ENCODE measurements at places on chromosomes 16 and 17.

DNA sequence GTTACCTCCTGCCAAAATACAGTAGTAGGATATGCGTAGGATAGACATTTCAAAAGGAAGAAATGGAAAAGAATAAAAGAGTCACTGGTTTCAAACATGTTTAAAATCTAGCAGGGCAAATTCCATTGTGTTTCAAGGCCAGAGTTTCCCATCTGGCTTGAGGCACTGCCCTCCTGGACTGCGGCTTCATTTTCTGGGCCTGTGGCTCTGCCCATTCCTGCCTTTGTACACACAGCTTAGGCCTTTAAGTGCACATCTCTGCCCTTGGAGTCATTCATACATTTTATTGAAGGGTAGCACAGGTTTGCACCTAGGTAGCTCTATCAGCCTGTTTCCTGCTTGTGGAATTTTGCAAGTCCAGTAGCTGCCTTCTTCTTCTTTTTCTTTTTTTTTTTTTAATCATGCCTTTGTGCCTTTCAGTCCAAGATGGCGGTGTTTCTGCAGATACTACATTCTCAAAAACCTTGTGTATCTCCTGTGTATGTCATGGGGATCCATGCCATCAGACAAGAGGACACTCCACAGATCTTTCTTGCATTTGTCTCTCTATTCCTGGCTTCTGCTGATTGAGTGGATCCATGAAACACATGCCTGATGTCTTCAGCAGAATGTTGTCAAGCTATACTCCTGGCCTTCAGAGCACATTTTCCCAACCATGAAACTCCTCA lies 282.9 kb downstream of the BCAS3 start:
- no peak for DNase-seq

GRCh38 chr17:38731526-38732294 lies 1.6 kb downstream of the CISD3 start:
- no peak for DNase-seq

GRCh38 chr16:21101631-21102420 lies 48.8 kb downstream of the DNAH3 start:
- peak; percentile 3 for DNase-seq

- no peak for DNase-seq
These were observed 2066.7 kb downstream of the TP53TG3F start for GRCh38 chr16:35525979-35526590.

- DNase-seq = no peak
These were observed 184.4 kb downstream of the MAF start for GRCh38 chr16:79415983-79416640.

DNA sequence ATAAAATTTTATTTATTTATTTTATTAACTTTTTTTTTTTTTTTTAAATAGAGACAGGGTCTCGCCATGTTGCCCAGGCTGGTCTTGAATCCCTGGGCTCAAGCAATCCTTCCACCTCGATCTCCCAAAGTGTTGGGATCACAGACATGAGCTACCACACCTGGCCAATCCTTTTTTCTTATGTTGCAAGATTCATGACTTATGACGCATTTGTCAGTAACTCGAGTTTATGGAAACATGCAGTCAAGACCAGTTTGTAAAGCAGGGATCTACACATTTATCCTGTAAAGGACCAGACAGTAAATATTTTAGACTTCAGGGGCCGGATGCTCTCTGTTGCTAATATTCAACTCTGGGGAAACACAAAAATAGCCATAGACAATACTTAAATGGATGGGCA lies 9.4 kb upstream of the MAP2K6 start:
- no peak for DNase-seq

- no peak for DNase-seq
These were observed 186.0 kb upstream of the ZNF469 start for GRCh38 chr16:88196471-88197400.

- DNase-seq = no peak
These were observed 170.4 kb downstream of the ZFHX3 start for GRCh38 chr16:72877374-72878028.

DNA sequence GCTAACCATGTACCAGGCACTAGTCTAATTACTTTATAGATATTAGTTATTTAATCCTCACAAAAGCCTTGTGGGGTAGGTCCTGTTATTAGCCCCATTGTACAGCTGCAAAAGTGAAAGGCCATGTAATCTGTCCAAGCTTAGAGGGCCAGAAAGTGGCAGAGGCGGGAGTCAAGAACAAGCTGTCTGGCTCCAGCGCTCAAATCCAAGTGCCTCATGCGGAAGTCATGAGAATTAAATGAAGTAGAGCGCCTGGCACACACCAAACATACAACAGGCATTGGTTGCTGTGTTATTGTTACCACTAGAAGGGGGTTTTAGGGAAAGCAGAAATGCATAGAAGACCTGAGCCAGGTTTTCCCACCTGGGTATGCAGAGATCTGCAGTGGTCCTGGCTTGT lies 1.2 kb downstream of the AQP8 start:
- DNase-seq = no peak

DNA sequence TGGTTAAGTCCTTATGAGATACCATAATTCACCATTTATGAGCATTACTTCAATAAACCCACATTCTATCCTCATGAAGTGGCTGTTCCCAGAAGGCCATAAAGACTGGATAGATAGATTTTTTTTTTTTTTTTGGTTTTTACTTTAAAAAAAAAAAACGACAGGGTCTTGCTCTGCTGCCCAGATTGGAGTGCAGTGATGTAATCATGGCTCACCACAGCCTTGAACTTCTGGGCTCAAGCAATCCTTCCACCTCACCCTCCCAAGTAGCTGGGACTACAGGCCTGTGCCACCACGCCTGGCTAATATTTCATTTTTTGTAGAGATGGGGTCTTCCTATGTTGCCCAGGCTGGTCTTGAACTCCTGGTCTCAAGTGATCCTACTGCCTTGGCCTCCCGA lies 102.3 kb downstream of the XYLT1 start:
- no peak for DNase-seq

DNA sequence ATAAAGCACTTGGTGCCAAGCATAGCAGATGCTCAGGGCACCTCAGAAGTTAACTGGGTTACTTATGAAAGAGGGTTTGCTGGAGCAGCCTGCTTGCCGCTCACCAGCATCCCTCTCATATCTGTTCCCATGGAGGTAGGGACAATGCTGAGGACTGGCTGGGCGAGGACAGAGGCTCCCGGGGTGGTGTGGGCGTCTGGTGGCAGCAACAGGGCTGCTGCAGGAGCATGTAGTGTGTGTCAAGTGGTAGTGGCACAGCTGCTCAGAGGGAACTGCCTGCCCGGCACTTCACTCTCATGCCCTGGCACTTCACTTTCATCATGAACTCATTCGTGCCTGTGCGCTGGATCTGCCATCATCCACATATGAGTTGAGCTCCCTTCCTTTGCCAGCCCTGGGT lies 26.9 kb upstream of the ZNHIT3 start:
- no peak for DNase-seq

GRCh38 chr17:78589031-78589675 lies 12.0 kb upstream of the DNAH17 start:
- DNase-seq = no peak

DNA sequence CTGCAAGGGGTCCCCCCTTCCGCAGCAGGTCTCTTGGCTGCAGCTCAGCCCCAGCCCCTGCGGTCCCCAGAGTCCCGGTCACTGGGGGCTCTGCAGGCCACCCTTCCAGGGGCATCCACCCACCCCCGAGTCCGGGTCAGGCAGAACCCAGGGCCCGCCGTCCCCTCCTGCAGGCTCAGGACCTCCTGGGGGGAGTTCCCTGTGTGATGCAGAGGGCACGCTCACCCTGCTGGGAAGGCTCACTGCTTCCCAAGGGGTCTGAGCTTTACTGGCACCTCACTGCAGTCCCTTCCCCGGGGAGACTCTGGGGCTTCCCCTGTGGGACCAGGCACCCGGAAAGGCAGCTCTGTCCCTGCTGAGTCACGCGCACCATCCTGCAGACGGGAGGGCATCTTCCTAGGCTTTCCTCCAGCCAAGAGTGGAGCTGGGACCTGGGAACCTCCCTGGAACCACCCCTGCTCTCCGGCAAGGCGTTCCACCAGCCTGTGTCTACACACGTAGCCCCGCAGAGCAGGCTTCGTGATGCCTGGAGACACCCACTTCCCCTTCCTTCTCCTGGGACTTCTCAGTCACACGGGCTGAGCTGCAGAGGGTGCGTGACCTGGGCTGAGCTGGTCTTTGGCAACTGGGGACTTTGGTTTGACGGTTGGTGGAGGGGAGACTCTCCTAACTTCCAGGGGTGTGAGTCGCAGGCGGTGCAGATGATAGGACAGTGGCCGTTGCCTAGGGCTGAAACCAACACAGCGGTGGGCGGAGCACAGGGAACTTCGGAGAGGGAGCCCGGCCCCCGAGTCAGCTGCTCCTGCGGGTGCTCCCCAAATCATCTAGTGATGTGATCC lies 23.4 kb downstream of the SLC25A10 start:
- no peak for DNase-seq

DNA sequence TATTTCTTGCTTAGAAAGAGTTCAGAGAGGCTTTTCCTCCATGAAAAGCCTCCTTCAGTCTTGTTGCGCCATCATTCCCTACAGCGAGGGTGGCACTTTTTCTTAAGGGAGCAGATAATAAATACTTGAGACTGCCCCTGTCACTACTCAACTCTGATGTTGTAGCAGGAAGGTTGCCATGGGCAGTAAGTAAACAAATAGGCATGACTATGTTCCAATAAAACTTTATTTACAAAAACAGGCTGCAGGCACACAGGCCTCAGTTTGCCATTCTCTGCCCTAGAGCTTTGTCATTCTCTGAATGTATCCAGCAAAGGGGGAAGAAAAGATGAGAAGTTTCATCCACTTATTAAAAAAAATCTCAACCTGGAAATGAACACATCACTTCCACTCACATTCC lies 60.4 kb downstream of the MYOCD start:
- DNase-seq = no peak

DNA sequence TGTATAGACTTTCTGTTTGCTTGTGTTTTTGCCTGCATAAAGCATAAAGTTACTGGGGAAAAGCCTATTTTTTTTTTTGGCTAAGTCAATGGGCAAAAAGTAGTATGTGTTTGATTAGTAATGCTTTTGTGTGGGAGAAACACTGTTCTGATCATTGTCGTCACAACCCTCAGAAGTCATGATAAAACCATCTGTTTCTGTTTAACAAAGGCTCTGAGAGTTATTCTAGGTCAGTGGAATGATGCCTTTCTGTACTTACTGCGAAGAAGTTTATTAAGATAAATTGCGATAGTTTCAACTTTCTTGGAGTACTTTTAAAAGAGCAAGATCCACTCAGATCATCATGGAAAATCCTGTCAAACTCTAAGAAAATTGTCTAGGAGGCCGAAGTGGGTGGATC lies 80.9 kb downstream of the PRKCA start:
- DNase-seq = no peak

GRCh38 chr17:47946516-47946915 lies 5.1 kb downstream of the PNPO start:
- DNase-seq = no peak

GRCh38 chr16:48317614-48318315 lies 67.4 kb downstream of the SIAH1 start:
- DNase-seq = peak; percentile 55

- DNase-seq = peak; percentile 41
These were observed 126.8 kb downstream of the ZFHX3 start for GRCh38 chr16:72921106-72921505.

DNA sequence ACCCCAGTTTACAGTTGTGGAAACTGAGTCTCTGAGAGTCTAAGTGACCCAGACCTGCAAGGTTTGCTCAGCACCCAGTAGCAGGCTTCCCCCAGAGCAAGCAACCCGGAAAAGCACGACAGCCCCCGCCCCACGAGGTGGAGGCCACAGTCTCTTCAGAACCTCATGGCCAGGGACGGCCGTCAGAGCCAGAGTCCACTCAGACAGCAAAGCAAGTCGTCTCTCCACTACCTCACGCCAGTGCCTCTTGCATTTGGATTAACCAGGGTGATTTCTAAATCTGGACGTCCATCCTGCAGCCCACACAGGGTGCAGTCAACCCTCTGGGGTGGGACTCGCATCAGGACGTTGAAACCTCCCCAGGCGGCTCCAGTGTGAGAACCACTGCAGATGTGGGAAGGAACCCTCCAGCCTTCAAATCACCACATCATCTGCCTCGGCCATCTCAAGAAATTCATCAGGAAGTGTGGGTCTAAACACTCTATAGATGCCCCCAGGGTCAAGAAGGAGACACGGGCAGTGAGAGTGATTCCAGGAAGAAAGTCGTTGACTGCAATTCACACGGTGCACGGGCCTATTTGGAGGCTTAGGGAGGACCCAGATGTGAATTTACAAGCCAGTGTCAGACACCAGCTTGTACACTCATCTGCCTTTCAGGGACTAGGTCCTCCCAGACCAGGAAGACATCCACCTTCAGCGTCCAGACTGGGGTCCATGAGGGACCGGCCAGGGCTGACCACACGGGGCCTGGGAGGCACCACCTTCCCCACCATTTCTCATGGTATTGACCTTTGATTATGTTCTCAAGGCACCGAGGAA lies 20.2 kb upstream of the RBFOX3 start:
- DNase-seq = no peak
